Activated CD4-positive, alpha-beta T cell treated with anti-CD3 and anti-CD28 coated beads, Interleukin-2, amount 10 ng/mL, durations not matched to agents 24 days and 14 days (primary cell): ENCODE measurements at places on chromosomes 1 and 21.
A peak's percentile ranks its signal among the peaks of the same experiment; 100 is the strongest.

DNA sequence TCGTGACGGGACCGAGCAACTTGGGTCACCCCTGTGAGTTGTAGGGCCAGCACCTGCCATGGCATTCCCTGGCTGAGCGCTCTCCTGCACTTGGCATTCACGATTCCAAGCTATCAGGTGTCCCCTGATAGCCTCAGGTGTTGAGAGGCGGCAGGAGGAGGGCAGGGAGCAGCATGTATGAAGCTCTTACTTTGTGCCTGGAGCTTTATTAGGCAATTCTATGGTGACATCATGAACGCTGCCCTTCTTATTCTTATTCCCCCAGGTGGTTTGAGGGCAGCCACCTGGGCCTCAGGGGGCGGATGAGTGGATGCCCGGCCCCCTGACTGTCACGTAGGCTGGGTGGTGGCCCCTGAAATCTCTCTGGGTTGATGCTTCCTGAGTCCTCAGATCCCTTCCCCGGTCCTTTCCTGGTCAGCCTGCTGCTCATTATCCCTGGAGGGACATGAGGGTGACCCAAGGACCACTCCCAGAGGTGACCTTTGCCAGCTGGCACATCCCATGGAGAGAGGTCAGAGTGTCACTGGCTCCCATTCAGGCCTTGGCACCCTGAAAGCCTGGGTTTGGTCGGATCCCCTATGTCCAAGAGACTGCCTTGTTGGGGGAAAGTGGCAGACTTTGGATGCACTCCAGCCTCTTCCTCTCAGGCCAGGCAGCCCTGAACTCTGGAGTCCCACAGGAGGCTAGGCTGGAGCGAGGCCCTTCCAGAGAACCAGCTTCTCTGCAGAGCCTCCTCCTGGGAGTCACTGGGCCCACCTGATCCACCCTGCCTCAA lies 51.9 kb downstream of the SPSB1 start:
- no peak for DNase-seq

DNA sequence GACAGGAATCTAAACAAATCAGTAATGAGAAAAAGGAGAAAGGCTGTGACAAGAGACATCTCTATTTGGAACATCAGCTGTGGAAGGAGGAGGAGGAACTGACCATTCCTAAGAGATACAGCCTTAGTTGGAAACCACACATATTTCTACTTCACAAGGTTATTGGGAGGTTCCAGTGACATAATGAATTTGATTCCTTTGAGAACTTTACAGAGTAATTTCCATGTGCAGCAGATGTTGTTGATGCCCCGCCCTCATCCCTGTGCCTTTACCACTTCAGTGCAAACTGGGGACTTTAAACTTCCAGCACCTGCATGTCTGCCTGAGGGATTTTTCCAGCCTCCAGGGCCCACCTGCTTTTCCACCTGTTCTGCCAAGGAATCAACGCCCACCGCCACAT lies 9.3 kb upstream of the ST6GALNAC5 start:
- DNase-seq: no peak

DNA sequence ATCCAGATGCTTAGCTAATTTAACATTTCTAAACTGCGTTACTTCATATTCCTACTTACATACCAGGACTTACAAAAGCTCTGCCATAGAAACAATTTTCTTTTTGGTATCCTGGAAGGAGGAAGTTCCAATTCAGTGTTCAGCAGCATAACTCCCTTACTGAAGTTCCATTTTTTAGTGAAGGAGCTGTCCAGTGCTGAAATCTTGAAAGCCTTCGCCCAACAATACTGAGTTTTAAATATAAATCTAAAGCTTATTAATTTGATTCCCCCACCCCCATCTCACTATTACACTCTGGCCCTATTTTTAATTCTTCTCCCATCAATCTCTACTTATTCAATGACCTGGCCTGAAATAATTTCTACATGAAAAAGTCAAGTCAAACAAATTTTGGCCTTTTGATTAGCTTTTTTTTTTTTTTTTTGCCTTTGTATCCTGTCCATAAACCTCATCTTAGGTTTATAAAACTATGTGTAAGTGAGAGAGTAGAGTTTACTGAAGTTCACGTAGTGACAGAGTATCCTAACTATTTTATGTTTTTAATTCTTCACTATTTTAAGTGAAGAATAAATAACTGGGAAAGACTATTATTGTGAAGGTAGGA lies 323.0 kb upstream of the PLD5 start:
- no peak for DNase-seq

DNA sequence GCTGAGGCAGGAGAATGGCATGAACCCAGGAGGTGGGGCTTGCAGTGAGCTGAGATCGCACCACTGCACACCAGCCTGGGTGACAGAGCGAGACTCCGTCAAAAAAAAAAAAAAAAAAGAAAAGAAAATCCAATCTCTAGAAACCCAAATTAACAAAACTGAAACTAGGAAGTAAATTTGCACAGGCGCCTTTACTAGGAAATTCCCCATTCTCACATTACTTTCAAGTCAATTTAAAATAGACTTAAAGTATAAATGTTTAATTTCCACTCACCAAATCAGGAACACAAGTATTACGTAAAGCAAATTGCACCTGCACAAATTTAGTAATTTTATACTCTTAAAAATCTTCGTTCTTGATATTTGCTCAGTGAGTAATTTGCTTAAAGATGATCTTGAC lies 67.8 kb upstream of the BCAR3 start:
- no peak for DNase-seq

GRCh38 chr1:220699044-220699443 lies 8.9 kb downstream of the C1orf115 start:
- no peak for DNase-seq

- peak; percentile 74 for DNase-seq
Measured at GRCh38 chr1:16013220-16013907, 4.5 kb downstream of the HSPB7 start.

GRCh38 chr1:100861379-100861778 lies 33.3 kb downstream of the EXTL2 start:
- no peak for DNase-seq

DNA sequence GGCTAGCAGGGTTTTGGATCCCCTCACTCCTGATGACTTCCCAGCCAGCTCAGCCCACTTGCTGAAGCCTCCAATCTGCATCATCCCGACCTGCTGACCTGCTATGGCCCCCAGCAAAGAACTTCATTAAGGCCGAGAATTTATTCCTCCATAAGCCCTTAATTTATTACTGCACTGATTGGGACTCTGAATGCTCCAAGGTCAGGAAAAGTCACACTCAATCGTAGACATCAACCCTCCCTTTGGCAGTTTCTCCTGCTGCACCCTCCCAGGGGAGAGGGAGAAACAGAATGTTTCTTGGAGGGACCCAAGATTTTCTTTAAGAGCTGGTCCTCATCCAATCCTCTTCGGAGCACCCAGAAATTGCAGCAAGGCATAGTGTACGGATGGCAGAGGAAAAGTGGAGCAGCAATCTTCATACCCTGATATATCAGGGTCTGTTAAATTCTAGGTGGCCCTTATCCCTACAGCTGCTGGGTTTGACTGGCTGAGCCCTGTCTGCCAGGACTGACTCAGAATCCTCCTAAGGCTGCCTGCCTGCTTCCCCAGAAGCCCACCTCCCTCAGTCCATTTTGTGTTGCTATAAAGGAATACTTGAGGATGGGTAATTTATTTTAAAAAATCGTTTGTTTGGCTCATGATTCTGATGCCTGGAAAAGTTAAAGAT lies 62.2 kb downstream of the DMAP1 start:
- DNase-seq: no peak

DNA sequence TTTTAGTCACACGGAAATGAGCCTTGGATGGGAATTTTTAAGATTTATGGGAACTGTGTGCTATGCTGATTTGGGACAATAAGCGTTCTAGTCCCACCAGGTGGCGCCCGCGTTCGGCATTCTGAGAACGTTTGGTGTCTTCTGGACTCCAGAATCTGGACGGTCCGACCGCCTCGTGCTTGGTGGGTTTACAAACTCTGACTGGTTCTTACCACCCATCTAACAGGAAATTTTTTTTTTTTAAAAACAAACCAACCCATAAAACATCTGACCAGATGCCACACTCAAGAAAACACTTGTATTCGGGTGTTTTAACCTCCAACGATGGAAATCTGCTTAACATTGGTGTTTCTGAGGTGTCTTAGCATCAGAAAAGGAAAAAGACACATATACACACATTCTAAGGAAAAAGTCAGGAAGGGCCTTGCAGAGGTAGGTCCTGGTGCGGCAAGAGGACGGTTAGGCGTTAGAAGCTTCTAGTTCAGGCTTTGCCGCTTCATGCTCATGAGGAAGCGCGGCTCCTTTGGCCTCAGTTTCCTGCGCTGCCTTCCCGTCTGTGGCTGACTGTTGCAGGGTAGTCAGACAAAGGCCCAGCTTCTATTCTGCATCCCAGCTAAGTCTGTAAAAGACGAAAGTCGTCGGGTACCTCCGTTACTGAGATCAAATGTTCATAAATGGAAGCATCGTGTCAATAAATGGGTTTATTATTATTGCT lies 814 bp upstream of the DYRK3 start:
- peak; percentile 93 for DNase-seq

GRCh38 chr1:214503553-214503952 lies 47.8 kb downstream of the PTPN14 start:
- DNase-seq: no peak

DNA sequence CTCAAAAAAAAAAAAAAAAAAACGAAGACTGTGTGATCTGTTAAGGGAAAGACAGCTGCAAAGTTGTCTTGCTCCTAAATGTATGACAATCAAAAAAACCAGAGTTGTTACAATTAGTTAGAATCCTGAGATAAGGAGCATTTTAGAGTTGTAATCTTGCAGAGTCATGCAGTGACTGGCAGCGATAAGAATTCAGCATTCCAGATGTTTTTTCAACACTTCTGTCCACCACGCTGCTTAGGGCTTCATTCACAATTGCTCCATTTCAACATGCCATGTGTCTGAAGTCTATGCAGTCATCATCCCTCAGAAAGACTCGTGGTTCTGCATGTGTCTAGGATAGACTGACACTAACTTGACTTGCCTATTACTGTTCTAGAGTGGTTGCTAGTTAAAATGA lies 102.4 kb upstream of the BACE2 start:
- DNase-seq: no peak

DNA sequence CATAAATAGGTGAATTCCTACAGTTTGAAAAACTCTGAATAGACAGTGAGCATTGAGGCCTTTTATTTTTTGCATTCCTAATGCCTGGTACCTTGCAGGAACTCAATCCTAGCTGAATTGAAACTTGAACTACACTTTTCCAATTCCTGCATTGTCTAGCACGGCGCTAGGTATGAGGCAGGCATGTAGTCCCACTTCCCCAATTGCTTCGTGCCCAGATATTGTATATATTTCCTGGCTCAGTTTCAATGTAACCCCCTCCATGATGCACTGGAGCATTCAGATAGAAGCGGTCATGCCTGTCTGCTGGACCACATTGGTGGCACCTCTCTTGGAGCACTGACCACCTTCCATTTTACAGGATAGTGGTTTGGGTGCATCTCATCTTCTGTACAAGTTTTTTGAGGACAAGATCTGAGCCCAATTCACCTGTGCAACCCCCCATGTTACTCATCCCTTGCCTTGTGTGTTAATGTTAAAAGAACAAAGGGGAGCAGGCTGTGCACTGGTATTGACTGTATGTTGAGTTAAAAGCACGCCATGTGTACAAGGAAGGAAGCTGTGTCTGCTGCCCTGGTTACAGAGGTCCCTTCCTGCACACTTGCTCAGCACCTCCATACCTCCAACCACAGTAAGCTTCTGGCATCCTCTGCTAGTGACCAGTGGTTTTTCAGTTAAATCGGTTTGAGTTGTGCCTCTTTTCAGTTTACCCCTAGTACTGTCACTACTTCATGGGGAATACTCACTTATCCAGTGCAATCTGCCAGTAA lies 10.0 kb upstream of the RAB7B start:
- DNase-seq: no peak

DNA sequence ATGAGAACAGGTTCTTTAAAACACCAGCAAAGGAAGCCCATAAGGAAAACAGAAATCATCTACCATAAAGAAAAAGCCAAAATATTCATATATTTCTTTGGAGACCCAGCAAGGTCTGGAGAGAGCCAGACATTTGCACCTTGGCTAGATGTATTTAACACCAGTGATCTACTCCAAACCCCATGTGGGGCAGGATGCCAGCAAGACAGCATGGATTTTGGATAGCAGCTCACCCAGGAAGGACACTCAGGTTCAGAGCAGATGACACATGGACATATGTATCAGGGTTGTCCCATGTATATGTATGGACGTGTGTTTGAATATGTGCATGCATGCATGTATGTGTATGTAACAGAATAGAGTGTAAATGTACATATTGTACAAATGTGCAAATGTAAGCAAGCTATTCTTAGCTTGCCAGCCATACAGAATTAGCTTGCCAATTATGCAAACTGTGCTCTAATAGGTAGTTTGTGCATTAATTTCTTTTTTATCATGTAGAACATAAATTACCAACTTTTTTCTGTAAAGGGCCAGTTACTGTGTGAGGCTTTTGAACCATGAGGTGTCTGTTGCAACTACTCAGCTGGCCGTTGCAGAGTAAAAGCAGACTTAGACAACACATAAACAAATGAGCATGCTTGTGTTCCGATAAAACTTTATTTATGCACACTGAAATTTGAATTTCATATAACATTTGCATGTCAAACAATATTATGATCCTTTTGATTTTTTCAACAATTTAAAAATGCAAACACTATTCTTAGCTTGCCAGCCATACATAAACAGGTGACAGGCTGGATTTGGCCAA lies 73.5 kb upstream of the KAZN start:
- no peak for DNase-seq

GRCh38 chr21:42580076-42580792 lies 66.6 kb downstream of the SLC37A1 start:
- no peak for DNase-seq

DNA sequence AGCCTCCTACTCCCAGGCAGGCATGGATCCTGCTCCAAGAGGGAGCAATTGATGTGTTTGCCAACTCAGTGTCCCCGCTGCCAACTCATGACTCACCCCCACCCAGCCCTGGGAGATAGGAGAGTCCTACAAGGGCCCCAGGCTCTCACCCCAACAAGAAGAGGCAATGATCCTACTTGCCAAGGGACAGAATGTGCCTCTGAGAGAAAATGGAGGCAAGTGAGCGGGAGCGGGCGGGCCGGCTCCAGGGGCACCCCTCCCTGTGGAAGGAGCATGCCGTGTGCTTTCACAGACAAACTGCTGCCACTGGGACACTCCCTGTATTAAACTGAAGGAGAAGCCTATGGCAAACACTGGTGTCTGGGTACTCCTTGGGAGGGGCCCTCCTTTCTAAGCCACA lies 16.7 kb downstream of the PKP1 start:
- DNase-seq: no peak

DNA sequence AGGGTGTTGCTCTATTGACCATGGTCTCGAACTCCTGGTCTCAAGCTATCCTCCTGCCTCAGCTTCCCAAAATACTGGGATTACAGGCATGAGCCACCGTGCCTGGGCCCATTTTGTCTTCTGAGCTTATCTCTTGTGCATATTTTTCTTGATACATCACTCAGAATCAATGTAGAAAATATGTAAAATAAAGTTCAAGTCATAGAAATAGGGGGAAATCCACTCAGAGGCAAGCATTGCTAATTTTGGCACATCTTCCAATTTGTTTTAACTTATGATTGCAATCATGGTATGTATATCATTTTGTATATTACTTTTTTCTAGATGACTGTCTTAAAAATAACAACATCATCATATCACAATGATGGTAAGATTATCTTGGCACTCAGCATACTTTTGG lies 21.6 kb downstream of the RIT1 start:
- no peak for DNase-seq

- DNase-seq: no peak
Measured at GRCh38 chr1:18929686-18930085, 26.8 kb downstream of the IFFO2 start.

- DNase-seq: no peak
Measured at GRCh38 chr1:156191292-156191964, 2.5 kb upstream of the SLC25A44 start.
